ENCODE measurements at places on chromosomes 12 and 14.

DNA sequence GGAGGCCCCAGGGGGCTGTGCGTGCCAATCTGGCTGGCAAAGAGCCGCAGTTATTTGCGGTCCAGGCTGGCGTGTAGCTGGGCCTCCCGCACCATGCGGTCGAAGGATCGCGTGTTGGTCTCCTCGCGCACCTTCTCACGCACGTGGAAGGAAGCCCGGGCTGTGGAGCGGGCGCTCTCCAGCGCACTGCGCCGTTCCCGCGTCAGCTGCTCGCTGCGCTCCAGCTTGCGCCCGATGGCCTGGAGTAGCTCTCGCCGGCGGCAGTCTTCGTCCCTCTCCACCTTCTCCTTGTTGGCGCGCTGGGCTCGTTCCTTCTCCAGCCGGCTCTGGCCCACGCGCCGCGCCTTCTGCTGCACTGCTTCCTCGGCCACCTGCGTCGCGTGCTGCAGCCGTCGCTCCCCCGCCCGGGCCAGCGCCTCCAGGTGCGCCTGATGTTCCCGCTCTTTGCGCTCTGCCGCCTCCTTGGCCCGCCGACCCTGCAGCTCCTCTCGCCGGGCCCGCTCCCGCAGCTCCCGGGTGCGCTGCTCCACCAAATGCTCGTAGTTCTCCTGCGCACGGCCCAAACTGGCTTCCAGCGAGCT lies 3.1 kb downstream of the CCDC177 start:
- DNase-seq = no peak
- peaks cover 5% of the 10 kb centered on the region for H3K4me1 ChIP-seq
- H3K27me3 ChIP-seq = peaks cover 62% of the 10 kb centered on the region
- H3K27ac ChIP-seq = no peak overlapping the region
- H3K4me3 ChIP-seq = no peak overlapping the region

DNA sequence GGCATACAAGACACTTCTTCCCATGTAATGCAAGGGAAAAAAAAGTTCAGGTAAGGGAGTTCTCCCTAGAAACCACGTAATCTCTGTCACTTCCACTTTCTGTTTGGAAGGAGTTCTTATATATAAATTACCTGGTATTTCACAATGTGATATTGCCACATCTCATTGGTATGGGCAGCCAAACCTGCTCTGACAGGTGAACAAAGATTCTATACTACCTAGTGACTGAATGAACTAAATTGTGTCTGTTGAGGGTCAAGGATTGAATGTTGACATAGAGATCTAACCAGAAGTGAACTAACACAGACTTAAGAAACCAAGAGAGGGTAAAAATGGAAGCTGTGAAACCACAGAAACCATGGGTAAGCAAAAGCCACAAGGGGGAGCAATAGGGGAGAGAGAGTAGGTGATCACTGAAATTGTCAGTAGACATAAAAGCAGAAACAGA lies 161.3 kb downstream of the RPL10L start:
- no peaks in the 10 kb centered on the region for H3K4me1 ChIP-seq
- no peaks in the 10 kb centered on the region for H3K36me3 ChIP-seq
- no peaks in the 10 kb centered on the region for H3K27me3 ChIP-seq
- no peak for DNase-seq
- H3K4me3 ChIP-seq = no peak overlapping the region

DNA sequence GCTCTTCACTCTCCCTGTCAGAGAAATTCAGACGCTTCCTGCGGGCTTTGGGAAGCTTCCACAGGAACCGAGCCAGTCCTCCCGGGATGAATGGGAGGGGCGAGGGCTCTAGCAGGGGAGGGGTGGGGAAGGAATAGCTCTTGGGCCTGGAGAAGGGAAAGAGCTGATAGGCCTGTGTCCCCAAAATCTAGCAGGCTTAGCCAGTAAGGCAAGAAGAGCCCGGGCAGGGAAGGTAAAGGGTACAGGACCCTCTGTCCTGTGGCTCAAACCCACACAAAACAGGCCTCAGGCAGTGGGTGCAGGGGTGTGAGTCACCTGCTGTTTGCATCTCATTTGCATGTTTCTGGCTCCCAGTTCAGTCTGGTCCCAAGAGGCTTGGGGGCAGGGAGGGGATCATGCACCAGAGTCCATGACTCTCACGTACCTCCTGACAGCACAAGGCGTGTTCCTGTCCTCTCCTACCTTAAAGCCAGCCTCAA lies 8.7 kb upstream of the SMUG1 start:
- peak overlapping the region; percentile 93 for H3K27ac ChIP-seq
- peaks cover 25% of the 10 kb centered on the region for H3K27me3 ChIP-seq
- DNase-seq = no peak

DNA sequence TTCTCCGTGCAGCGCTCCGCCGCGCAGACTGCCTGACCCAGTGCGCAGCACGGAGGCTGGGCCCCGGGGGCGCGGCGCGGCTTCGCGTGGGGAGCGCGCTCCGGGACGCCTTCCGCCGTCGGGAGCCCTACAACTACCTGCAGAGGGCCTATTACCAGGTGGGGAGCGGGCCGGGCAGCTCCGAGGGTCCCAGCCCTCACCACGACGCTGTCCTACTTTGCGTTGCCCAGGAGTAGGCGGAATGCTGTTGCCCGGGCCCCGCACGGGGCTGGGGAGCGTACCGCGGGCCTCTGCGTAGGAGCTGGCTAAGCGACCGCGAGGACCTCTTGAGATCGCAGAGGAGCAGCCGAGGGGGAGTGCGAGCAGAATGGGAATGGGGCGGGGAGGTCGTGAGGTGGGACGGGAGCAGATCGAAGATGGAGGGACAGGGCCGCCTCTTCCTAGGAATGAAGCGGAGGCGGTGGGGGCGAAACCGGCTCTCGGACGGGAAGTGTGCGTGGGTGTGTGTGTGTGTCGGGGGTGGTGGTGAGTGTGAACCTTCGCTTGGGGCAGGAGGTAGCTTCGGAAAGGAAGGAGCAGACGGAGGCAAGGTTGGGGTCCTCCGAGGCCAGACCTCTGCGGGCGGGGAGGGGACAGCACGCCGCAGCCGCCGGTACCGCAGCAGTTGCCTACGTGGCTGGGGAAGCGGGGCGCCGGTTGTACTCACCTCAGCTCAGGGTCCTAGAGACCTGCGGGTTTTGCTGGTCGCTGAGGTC lies 751 bp downstream of the P3H3 start:
- no peak for DNase-seq
- peak overlapping the region; percentile 98 for H3K4me3 ChIP-seq
- H3K27me3 ChIP-seq = peaks cover 31% of the 10 kb centered on the region
- peaks cover 20% of the 10 kb centered on the region for H3K4me1 ChIP-seq
- peak overlapping the region; percentile 90 for H3K27ac ChIP-seq
- peaks cover 13% of the 10 kb centered on the region for H3K36me3 ChIP-seq

- no peak overlapping the region for H3K4me3 ChIP-seq
- H3K27me3 ChIP-seq = peaks cover 7% of the 10 kb centered on the region
- DNase-seq = no peak
- no peaks in the 10 kb centered on the region for H3K36me3 ChIP-seq
These were observed 202.7 kb upstream of the PRICKLE1 start for GRCh38 chr12:42792265-42792664.

DNA sequence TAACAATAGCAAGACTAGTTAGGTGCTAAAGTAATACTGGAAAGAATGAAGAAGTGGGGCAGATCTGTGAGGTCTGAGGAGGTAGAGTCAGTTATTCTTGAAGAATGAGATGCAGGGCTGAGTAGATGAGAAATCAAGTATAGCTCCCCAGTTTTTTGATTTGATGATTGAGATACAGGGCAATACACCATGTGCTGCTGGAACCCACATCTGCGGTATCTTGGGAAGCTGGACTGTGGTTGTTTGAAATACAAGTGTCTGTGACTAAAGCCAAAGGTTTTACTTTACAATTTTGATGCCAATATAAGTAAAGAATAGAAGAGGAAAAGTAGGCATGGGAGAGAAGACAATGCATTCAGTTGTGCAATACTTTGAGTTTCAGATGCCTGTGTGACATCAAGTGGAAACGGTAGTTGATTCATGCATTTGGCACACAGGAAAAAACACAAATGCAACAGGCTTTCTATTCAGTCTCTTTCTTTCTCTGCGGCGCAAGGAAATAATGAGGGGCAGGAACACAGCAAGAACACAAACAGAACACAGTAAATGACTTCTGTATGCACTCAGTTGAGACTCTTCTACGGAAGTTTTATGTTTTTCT lies 190.2 kb upstream of the SLC38A2 start:
- H3K4me3 ChIP-seq = no peak overlapping the region
- DNase-seq = no peak
- peaks cover 16% of the 10 kb centered on the region for H3K4me1 ChIP-seq
- no peak overlapping the region for H3K27ac ChIP-seq

- H3K4me1 ChIP-seq = no peaks in the 10 kb centered on the region
- no peak overlapping the region for H3K27ac ChIP-seq
- DNase-seq = no peak
- H3K4me3 ChIP-seq = no peak overlapping the region
- no peaks in the 10 kb centered on the region for H3K27me3 ChIP-seq
These were observed 826.6 kb upstream of the MGAT4C start for GRCh38 chr12:87082756-87083155.

GRCh38 chr12:76781321-76781720 lies 17.4 kb downstream of the ZDHHC17 start:
- peaks cover 15% of the 10 kb centered on the region for H3K4me1 ChIP-seq
- H3K4me3 ChIP-seq = no peak overlapping the region
- H3K27ac ChIP-seq = no peak overlapping the region
- no peaks in the 10 kb centered on the region for H3K27me3 ChIP-seq
- peaks cover 33% of the 10 kb centered on the region for H3K36me3 ChIP-seq

DNA sequence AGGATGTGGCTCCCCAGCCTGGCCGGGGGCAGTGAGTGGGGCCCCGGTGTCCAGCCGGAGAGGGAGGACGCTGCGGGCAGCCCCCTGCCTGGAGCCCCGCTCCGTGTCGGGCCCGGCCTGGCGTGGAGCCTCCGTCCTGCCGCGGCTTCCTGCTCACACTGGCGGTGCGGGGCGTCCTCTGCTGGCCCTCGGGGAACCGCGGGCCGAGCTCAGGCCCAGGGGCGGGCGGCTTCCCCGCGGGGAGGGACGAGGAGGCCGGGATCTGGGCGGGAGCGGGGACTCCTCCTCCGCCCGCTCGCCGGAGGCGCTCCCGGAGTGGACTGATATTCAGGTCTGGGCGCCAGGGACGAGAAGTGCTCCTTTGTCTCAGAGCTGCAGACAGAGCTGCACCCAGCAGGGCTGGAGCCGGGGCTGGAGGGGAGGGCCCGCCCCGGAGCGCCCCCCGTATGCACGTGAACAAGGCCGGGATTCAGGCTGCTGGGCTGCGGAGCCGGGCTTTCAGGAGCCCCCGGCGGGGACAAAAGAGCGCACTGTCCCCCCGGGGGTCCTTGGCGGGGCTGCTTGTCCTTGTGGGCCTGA lies 2.2 kb downstream of the MMP17 start:
- no peaks in the 10 kb centered on the region for H3K36me3 ChIP-seq
- H3K27me3 ChIP-seq = peaks cover 41% of the 10 kb centered on the region
- peak overlapping the region; percentile 81 for H3K4me3 ChIP-seq
- peaks cover 5% of the 10 kb centered on the region for H3K4me1 ChIP-seq

DNA sequence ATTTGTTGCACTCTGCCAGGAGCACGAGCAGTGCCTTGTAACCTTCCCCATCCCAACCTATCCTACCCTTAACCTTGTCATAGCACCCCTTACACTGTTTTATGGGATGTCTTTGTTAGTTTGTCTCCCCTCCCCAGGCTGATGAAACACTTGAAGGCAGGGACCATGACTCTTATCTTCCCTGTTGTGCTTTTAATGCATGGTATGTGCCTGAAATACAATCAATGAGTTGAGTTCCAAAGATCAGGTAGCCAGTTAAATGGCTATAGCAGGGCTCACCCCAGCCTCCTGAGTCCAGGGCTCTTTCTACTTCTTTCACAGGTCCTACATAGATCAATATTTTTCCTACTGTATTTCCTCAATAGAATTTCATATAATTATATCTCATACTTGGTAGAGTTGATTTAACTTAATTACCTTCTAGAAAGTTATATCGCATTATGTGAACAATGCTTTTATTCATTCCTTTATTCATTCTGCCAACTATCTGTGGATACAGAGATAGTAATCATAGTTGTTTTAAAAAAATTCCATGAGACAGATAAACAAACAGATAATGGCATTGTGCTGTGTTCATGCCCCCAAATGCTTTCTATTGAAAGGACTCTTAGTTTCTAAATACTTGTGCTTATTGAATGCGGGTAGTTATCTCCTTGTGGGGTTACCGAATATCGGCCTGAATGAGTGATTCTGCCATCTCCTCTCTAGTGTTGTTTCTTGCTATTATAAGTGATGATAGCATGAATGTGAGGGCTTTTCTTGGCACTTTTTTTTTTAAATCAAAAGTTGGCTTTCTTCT lies 347.4 kb downstream of the NPAS3 start:
- no peak for DNase-seq
- no peaks in the 10 kb centered on the region for H3K4me1 ChIP-seq

DNA sequence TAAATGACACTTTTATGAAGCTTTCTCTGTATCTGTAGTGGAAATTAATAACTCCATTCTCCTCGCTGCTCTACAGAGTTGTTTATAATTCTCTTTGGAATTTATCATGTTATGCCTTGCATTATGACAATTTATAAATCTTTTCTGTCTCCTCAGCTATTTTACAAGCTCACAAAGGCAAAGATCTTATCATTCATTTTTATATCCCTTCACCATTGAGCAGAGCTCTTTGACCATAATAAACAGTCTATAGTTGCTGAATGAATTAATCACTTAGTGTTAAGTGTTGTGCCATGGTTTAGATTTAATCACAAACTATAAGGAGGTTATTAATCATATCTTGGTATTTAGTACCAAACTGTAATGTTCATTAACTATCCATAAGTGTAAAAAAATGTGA lies 126.4 kb downstream of the NAV3 start:
- no peak for DNase-seq
- no peaks in the 10 kb centered on the region for H3K4me1 ChIP-seq
- H3K27me3 ChIP-seq = no peaks in the 10 kb centered on the region
- peaks cover 4% of the 10 kb centered on the region for H3K36me3 ChIP-seq

DNA sequence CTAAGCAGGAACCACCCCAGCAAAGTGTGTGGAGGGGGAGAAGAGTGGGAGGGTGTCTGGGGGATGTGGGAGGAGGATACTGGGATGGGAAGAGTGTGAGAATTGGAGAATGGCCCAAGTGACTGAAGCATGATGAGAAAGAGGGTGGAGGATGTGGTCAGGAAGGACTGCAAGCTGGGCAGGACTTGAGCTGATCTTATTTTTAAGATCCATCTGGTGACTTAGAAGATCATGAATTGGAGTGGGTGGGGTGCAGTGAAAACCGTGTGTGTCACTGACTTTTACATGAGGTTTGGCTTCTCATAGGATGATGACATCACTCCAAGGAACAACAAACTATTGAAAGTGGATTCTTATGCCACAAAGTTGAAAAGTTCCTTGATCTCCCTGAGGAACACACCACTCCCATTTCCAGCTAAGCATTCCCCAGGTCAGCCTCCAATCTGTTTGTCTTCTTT lies 287.5 kb downstream of the GALC start:
- no peak for DNase-seq
- H3K36me3 ChIP-seq = no peaks in the 10 kb centered on the region
- H3K4me1 ChIP-seq = peaks cover 10% of the 10 kb centered on the region
- no peak overlapping the region for H3K4me3 ChIP-seq

GRCh38 chr12:47772094-47772660 lies 861 bp upstream of the SLC48A1 start:
- H3K36me3 ChIP-seq = no peaks in the 10 kb centered on the region
- DNase-seq = no peak
- H3K27ac ChIP-seq = peak overlapping the region; percentile 80
- peak overlapping the region; percentile 90 for H3K4me3 ChIP-seq
- peaks cover 13% of the 10 kb centered on the region for H3K27me3 ChIP-seq
